CD4-positive, alpha-beta T cell treated with Interleukin-2 at 100 ng/mL for 4 hours (primary cell): ENCODE measurements at places on chromosomes 16 and 17.
A peak's percentile ranks its signal among the peaks of the same experiment; 100 is the strongest.

GRCh38 chr16:85284141-85284817 lies 172.0 kb upstream of the CIBAR2 start:
- no peak for DNase-seq

- peak; percentile 75 for DNase-seq
Measured at GRCh38 chr17:1515640-1516387, 598 bp downstream of the INPP5K start.

GRCh38 chr16:82011199-82011641 lies at the start of gene SDR42E1:
TSS of gene SDR42E1 (minus strand) at chr16:82011470. CDS start at chr16:82000858, 10,612 bp downstream.
- DNase-seq, result peak; percentile 70

DNA sequence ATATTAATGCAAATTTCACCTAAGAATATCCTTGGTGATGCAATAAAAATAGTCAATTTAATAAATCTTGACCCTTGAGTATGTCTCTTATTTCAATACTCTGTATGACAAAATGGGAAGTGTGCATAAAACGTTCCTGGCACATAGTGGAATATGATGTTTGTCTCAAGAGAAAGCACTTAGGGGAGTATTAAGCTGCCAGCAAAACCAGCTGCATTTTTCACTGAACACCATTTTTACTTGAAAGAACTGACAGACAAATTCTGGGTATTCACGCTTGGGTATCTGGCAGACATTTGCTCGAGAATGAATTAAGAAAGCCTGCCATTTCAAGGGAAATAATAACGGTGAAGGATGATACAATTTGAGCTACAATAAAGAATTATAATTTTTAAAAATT lies 364.8 kb downstream of the SOX9 start:
- DNase-seq, result no peak

DNA sequence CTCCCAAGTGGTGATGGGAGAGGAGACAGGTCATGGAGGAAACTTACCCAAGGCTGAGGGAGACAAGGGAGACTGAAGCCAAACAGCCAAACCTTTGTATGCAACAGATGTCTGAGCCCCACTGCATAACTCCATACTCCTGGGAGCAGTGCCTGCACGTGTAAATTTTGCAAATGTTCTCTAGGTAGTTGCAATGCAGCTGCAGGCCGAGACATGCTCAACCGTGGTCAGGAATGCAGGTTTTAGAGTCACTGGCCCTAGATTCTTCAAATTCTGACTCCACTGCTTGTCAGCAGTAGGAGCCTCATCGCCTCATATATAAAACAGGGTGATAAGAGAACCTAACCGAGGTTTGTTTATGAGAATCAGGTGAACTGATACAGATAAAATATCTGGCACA lies 11.5 kb downstream of the DYNLRB2 start:
- no peak for DNase-seq

DNA sequence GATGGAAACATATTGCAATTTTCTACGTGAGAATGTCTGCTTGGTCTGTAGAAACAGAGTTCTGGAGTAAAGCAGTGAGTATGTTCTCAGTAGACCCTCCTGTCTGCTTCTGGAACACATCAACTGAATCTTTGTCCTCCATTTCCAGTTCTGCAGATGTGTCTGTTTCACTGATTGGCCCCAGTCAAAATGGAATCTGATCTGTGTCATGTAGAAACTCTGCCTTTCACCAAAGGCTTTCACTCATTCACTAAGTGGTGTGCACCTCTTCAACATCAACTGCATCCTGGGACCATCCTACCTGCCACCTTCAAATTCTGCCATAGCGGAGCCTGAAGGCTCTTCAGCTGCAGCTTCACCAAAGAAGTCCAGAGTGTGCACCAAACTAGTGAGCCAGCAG lies 2.8 kb upstream of the ZNF267 start:
- DNase-seq, result no peak

GRCh38 chr17:39863244-39863917 lies 731 bp downstream of the IKZF3 start:
- no peak for DNase-seq
